ENCODE measurements at places on chromosomes 3 and 15.

- no peak for DNase-seq
Observed at GRCh38 chr3:60652829-60653228, 598.4 kb downstream of the FHIT start.

DNA sequence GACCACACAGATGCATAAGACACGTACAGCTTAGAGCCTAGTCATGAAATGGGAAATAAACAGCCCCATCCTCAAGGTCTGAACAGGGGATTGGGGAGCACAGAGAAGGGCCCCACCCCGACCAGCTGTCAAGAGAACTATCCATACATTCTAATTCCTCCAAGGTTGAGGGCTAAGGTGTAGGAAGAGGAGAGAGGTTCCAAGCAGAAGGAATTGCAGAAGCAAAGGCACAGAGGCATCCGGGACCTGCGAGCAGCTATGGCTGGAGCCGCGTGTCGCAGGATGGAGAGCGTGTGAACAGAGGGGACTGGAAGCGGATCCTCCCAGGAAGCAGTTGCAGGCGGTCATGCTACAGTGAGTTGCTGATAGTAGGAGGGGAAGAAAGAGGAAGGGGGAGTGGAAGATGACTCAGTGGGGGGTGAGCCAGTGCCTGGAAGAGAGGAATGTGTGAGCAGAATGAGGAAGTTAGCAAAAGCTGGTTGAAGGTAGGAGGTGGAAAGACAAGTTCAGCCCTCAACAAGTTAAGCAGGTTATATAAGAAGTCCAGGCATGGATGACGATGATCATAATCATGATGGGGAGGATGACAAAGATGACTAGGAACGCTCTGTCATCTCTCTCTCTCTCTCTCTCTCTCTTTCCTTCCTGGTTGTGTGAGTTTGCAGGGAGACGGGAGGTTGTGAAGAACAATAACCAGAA is 89.7 kb downstream of the LIPC start:
- no peak for DNase-seq

- no peak for DNase-seq
Observed at GRCh38 chr3:123571264-123571972, 13.4 kb downstream of the HACD2 start.

GRCh38 chr15:57550640-57551039 is 41.1 kb upstream of the MYZAP start:
- DNase-seq: no peak

DNA sequence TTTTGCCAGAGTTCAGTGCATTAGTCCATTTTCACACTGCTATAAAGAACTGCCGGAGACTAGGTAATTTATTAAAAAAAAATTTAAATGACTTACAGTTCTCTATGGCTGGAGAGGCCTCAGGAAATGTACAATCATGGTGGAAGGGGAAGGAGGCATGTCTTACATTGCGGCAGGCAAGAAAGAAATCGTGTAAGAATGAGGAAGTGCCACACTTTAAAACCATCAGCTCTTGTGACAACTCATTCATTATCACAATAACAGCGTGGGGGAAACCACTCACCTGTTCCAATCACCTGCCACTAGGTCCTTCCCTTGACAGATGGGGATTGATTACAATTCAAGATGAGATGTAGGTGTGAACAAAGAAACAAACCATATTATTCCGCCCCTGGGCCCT is 1361.4 kb downstream of the NSUN3 start:
- no peak for DNase-seq

GRCh38 chr15:99580076-99580475 is 14.3 kb downstream of the MEF2A start:
- no peak for DNase-seq

DNA sequence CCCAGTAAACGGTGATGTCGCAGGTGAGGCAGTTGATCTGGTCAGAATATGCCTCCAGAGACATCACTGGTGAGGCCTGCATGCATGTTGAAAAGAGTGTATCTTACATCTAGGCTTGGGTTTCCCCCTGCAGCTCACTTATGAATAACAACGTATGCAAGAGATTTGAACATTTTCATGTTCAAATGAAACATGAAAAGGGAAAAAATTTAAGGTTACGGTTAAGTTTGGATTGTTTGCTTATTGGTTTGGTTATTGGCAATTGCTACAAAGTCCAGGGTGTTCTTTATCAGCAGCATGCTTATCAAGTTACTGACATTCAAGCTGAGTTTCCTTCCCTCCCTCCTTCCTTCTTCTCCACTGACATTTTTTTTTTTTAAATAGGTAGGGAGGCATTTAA is 123.2 kb downstream of the IGF1R start:
- DNase-seq: no peak

GRCh38 chr3:77449459-77450350 is 409.8 kb downstream of the ROBO2 start:
- no peak for DNase-seq

GRCh38 chr3:64342940-64343688 is 117.8 kb upstream of the PRICKLE2 start:
- DNase-seq: no peak

GRCh38 chr3:99783011-99783573 is 34.6 kb upstream of the CMSS1 start:
- no peak for DNase-seq

DNA sequence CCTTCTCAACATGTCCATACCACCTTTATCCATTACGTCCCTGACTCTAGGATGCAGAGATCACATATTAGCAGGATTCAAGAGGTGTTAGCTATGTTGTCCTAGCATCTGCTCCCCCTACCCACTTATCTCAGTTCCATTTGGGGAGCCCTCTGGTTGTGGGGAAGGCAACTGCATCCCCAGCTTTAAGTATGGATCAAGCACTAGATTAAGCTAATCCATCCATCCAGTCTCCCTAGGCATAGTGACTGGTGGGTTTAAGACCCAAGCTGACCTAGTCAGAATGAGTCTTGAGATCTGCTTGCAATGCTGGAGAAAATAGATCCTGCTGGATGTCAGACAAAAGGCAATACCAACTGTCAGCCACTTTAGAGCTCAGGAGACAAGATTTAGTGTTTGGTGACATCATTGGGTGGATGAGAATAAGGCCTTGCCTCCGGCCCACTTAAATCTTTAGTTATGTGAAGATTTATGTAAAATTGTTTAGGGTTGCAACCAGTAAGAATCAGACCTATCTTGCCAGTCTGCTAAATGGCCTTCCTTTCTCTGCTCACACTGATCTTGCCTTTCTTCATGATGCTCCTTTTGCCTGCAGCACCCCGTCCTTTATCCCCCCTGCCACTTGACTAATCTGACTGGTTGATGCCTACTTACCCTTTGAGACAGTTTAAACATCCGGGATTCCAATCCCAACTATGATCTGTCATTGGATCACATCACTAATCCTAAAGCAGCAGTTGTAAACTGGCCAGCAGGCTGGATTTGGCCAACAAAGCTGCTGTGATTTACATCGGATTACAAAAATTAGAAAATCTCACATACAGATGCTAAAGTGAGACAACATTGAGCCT is 2.1 kb upstream of the ISY1 start:
- DNase-seq: no peak

- DNase-seq: no peak
Observed at GRCh38 chr15:27070841-27071240, 99.9 kb downstream of the GABRG3 start.

- no peak for DNase-seq
Observed at GRCh38 chr3:138625707-138626365, 17.3 kb downstream of the FAIM start.

GRCh38 chr15:28107111-28107903 is 8.2 kb upstream of the OCA2 start:
- DNase-seq: peak; percentile 74

DNA sequence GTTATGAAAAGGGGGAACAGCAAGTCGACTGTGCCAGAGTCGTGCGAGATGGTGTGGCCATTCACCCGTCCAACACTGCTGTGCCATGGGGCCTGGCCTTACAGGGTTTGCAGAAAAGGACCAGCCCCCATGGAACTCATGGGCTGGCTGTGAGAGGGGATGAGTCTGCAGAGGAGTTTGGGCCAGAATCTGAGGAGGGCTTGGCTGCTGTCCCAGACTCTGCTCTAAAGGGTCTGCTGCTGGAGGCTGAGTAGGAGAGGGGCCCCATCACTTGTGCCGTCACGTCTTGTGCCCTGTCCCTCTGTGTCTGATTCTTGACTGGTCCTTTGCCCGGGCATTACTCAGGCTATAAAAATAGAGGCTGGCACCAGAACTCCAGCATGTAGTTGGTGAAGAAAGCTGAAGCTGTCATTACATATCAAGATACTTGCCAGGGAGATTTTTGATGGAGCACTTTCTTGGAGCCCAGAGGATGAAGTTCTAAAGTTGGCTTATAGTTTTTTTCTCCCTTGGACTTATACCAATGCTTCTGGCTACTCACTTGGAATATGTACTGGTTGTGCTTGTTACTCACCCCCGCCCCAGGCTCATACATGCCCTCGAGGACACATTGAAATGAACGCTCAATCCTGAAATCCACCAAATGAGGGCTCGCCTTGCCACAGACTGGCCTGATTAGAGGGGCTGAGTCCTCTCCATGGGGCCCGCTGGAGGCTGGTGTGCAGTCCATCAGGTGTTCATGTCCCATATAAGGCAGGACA is 10.2 kb downstream of the PXYLP1 start:
- no peak for DNase-seq

Data from coronary artery (tissue), 2 donors.